Glutamatergic neuron (in vitro differentiated cells): ENCODE measurements at places on chromosomes 13 and 19.

- no peak for DNase-seq
These were observed 15.2 kb upstream of the TOMM40 start for GRCh38 chr19:44875666-44876451.

DNA sequence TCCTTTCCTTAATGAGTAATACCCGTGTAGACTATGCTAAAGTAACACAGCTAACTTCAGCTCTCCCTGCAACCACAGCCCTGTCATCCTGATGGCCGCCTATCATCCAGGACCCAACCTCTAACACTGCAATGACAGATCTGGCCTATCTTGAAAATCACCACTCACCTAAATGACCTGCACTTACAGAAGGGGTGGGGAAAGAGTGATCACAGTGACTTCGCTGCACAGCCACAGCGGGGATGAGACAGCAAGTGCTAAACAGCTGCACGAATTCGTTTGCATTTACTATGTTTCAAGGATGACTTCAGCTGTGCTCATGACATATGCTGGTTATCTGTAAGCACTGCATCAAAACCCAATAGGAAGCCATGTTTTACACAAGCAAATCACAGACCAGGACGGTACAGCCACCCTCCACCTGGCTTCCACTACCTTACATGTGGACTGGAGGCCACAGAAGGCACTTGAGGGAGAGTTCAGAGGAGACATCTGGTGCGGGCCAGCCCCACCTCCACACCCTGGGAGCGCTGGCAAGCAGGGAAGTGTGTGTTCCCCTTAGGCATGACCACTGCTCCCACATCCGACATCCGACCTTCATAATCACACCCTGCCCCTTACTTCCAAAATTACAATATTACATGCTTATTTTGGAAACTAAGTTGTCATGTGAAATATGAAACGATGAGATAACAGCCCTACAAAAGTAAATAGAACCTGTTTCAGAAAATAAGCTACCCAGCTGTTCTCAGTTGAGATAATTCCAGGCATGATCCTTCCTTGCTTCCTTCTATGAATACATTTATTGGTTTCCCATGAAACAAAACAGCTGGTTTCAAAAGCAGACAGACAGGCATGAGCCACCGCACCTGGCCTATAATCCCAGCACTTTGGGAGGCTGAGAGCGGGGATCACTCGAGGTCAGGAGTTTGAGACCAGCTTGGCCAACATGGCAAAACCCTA, 95.7 kb downstream of the STK24 start:
- peak; percentile 44 for DNase-seq

DNA sequence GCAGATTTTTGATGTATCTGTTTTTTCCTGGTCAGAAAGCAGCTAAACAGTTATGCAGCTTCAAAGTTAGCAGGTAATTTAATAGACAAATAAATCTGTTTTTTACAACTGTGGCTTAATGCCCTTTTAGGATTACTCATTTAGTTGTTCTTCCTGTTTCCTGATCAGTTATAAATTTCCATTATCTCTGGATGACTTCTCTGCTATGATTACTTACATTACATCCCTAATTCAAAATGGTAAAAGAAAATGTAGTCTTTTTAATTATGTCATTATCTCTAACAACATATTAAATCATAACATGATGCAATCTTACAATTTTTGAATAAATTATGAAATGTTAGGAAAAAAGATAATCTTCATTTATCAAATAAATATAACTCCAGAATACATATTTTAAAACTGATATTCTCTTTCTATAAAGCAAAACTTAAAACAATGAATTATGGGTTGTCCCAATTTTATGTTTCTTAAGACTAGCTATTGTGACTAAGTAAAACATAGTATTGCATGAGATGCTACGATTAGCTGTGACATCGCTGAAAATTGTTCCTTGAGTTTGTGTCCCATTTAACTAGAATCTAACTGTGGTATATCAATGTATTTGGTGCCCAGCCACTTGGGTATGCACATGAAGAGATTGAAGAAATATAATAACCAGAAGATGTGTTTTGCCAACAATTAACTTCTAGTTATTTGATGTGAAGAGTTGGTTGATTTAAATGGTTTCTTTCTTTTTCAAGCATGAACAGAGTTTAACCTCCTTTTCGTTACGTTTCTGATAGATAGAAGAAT, 605.3 kb upstream of the SPRY2 start:
- DNase-seq: no peak

- DNase-seq: no peak
These were observed 23.7 kb downstream of the PCID2 start for GRCh38 chr13:113184568-113185440.

DNA sequence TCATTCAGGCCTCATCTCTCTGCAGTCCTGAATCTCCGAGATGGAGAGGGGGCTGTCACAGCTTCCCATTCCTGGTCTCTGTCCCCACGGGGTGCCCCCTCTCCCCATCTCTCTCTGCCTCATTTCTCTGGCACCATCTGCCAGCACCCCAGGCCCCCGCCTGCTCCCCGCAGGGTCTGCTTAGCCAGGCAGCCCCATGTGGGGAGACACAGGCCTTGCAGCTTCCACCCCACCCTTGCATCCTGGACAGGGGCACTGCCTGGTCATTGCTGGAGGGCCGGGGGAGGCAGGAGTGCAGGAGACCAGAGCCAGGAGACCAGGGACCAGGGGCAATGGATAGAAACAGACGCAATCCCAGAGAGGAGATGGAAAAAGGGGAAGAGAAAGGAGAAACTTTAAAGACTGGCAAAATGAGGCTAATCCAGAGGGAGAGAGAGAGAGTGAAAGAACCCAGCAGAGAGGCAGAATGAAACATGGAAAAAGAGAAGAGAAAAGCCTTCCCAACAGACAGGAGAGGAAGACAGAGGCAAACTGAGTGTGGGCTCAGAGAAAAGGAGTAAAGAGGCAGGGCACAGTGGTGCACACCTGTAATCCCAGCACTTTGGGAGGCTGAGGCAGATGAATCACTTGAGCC, 8.8 kb upstream of the GIPR start:
- DNase-seq: no peak

DNA sequence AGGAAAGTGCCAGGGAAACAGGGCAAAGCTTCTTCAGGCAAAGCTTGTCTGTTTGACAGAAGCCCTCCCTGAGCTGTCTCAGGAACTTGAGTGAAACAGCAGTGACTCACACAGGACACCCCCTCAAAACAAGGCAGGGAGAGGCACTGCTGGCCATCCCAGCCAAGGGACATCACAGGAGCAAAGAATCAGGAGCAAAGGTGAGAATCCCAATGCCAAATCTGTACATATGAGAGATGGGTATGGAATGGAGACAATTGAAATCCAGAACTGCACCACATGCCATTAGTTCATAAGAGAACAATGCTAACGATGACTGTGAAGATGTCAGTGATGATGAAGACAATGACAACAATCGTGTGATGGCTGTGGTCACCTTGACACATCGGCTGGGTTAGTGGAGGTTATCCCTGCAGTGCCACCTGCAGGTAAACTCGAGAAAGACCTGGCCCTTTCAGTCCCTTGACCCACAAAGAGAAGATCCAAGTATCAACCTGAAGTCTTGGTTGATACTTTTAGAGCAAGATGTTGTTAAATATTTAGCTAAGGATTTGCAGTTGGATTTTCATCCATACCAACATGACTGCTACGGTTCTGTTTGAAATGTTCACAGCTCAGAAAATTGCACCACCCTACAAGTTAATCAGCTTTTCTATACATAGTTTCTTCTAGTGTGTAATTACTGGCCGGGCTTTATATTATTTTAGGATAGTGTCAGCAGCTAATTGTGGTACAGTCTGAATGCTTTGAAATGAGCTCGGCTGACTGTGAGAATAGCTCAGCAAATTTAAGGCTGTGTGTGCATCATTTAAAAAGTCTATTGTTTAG, 42.0 kb upstream of the IPO5 start:
- peak; percentile 25 for DNase-seq

DNA sequence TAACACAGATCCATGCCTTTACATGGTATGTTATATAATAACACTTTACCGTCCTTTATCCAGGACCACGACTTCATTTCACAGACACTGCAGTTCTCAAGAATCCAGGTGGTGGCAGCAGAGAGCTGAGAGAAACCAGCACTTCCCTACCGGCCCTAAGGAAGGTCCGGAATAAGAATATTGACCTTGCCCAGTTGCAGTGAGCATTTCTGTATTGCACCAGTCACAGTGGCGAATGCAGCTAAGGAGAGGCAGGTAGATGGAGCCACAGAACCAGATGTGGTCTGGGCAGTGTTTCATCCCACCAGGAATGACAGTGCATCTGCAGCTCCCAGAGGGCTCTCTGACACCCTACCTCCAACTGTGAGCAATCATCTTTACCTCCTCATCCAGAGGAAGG, 44.6 kb downstream of the ZNF787 start:
- DNase-seq: peak; percentile 84

GRCh38 chr13:81602241-81602640, 1261.3 kb upstream of the SPRY2 start:
- no peak for DNase-seq

GRCh38 chr13:21799671-21800070, 128.8 kb downstream of the FGF9 start:
- no peak for DNase-seq

DNA sequence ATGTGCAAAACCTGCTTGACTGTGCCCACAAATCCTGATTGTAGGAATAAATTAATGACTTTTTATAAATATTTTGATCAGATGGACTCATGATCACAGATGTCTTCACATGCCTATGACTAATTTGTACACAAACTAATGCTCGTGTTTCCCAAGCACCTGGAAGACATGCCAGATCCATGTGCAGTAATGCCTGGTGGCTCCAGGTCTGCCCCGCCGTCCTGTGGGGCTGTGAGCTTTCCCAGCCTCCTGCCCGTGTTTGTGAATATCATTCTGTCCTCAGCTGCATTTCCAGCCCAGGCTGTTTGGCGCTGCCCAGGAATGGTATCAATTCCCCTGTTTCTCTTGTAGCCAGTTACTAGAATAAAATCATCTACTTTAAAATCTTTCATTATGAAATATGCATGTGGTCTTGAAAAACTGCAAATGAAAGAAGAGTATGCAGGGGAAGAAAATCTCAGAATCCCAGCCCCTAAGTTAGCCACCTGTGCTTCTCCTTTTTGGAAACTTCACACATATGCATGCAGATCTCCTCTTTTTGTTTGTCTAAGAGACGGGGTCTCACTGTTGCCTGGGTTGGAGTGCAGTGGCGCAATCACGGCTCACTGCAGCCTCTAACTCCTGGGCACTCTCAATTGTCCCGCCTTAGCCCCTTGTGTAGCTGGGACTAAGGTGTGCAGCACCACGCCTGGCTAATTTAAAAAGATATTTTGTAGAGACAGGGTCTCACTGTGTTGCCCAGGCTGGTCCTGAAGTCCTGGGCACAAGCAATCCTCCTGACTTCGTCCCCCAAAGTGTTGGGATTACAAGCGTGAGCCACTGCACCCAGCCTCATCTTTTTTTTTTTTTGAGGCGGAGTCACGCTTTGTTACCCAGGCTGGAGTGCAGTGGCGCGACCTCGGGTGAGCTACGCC, 6.2 kb downstream of the RPL28 start:
- DNase-seq: no peak

DNA sequence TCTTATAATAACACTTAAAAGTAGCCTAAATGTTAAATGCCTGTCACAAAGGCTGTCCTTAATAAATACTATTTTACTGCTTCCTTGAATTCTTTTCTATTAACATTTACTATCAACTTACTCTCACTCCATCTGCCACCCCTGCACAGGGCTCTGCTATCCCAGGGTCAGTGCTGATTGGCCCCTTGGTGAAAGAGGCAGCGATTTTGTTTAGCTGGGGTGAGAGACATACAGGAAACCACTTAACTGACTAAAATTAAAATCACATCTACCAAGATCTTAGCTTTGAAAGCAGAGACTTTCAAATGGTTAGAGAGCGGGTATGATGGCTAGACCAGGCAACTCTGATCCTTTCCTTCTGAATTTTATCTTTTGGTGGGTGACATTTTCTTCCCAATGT, 149.9 kb upstream of the HTR2A start:
- DNase-seq: no peak

- DNase-seq: no peak
These were observed 273.4 kb downstream of the DACH1 start for GRCh38 chr13:71593566-71593965.

- DNase-seq: no peak
These were observed 53.6 kb downstream of the USPL1 start for GRCh38 chr13:30671271-30671815.

DNA sequence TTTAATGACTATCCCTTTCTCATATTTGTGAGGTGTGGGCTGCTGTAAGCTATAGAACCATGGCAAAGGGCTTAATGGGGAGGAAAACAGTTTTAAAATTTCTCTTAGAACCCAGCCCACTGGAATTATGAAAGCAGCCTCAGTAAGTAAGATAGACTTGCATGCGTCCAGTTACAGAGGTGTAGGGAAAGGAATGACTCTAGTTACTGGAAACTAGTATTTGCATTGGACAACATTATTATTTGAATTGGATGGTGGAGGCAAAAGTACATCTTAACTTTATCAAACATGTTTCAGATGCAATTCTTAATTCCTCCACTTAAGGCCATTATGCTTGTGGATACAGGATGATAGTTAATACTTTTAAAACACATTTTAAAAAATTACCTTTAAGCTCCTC, 292.9 kb downstream of the SPRY2 start:
- DNase-seq: no peak

DNA sequence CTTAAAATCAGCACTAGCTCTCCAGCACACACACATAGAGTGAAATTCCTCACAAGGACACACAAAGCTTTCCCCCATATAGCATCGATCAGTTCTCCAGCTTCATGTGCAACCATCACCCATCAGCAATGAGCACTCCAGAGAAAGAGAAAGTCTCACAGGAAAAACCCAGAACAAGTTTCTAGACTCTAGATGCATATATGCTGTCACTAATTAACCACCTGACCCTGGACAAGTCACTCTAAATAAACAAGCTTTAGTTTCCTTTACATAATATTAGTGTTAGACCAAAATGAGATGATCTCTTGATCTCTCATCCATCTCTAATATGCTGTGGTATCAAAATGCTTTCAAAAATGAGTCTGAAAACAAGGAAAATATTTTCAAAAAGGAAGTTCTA, 81.2 kb downstream of the TBC1D4 start:
- DNase-seq: no peak

GRCh38 chr13:106472621-106473020, 62.8 kb downstream of the EFNB2 start:
- no peak for DNase-seq

DNA sequence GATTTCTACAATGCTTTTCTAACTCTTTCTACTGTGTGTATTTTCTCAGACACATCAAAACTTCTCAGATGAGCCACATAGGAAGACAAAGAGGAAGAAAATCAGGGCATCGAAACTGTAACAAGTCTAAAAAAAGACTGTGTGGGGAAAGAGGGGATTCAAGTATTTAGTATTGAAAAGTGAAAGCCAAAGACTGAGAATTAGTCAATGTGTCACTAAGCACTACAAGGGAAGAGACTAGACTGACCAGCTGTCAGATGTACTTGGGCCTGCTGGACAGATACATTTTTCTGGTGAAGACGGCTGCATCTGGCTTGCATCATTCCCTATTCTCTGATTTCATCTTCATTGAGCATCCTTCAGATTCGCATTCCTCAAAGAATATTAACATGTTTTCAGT, 25.4 kb downstream of the COMMD6 start:
- no peak for DNase-seq

- peak; percentile 6 for DNase-seq
These were observed 1.7 kb downstream of the MCF2L start for GRCh38 chr13:112970552-112971287.

- no peak for DNase-seq
These were observed 131.2 kb downstream of the CRYL1 start for GRCh38 chr13:20394506-20394905.
